ENCODE measurements at places on chromosomes 4 and X. TPM values are rescaled to one million over a fixed set of nuclear protein-coding genes. Genes with fewer than 3 reads are reported as not detected.

GRCh38 chrX:76971393-76972376, 475.5 kb upstream of the FGF16 start:
- no peak for DNase-seq

DNA sequence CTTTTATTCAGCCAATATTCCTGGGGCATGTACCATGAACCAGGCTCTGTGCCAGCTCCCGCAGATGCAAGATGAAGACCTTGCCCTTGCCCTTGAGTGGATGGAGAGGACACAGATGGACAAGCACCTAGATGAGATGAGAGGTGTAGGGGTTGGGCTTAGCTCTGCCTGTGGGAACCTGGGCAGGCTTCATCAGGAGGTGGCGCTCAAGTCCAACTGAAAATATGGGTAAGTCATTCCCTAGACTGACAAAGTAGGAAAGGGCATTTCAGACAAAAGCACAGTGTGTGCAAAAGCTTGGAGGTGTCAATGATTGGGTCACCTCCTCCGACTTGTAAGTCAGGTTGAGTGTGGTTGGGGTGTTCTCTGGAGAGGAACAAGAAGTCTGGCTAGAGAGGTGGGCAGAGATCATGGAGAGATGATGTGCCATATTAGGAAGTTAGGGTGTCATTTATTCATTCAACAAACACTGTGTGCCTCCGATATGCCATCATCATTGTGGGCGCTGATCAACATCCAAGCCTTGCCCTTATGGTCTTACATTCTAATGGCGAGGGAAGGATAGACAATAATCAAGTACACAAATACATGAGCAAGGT, 64.6 kb downstream of the ANAPC4 start:
- DNase-seq, result peak; percentile 39

Gene BEND4
- 0.07 TPM for total RNA-seq

DNA sequence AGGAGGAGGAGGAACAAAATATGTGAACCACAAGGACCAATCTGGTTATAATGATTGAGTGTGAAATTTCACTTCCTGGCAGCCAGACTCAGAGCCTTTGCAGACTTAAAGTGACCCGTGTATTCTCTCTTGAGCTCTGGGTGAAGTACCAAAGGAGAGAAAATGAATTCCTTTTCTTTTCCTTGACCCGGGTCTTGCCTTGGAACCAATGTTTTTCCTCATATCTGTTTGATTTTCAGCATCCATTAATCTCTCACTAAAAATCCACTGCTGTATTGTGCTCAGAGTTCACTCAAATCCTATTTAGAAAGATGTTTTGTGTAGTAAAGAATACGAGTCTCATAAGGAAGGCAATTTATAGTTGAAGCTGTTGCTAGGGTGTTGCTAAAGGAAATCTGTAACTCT, 78.3 kb upstream of the C1QTNF7 start:
- DNase-seq, result no peak

DNA sequence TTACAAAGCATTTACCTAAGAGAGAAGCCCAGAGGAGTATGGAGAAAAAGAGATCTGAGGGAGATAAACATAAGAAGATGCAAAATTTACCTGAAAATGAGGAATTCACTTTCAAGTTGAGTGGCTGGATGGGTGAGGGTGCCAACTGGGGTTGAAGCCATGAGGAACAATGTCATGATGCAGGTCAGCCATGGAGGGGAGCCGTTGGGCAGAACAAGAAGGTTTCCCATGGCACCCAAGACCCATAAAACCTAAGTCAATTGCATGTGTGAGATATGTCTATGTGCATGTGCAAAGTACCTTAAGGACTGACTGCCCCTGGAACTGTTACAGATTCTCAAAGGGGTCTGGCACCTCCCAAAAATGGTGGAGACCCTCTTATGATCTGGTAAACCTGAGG, 46.6 kb upstream of the PRRG1 start:
- DNase-seq, result no peak

Gene NAT8L
- 9.0 TPM for total RNA-seq

Gene RTL3
- not detected for total RNA-seq

Gene ERCC6L
- total RNA-seq, result 0.92 TPM

Gene MAGEC1
- not detected for total RNA-seq

DNA sequence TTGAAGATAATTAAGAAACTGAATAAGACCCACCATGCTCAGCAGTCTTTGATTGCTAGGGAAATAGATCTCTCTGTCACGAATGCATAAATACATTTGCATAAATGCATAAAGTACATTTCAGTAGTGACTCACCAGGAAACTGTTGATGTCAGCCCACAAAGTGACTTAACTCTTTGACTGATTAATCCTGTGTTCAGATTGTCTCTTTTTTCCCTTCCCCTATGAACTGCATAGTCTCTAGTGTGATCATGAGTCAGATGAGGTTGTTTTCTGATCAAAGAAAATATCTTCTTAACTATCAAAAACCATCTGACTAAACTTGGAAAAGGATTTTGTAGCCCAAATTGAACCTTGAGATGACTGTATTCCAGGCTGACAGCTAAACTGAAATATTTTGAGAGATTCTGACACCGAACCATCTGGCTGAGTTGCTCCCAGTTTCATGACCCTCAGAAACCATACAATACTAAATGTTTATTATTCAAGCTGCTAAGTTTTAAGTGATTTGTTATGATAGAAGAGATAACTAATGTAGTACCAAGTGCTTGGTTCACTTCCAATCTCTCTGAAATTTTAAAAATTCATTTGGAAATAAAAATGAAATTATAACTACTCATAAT, 1381.5 kb upstream of the AGA start:
- DNase-seq, result peak; percentile 21

GRCh38 chr4:2698951-2699505, 57.1 kb downstream of the TNIP2 start:
- DNase-seq, result no peak

DNA sequence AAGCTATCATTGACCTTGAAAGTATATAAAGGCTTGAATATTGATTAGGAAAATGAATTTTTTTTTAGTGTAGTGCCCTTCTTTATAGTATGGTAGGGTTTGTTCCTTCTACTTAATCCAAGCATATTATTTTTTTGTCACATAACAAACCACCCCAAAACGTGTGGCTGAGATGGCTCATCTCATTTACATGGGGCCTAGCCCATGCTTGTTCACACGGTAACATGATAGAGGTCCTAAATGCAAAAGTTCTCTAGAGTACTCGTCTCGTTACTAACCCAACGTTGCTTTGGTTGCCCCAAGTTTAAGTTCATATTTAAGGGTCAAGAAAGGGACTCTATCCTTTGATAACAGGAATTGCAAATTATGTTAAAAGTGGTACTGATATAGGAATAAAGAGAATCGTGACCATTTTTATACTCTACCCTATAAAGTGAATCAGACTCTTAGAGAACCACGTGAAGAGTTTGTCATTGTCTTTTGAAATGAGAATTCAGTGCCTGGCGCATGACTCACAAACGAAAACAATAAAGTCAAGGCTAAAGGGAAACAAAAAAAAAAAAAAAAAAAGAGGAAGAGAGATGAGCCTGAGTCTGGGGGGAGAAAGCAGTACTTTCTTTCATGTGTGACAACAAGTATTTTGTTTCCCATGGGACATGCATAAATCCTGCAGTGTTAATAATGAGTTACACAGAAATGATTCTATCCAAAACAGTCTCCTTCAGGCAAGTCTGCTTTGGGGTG, 402.8 kb upstream of the NWD2 start:
- DNase-seq, result peak; percentile 29

Gene ABHD18
- total RNA-seq, result 8.4 TPM

DNA sequence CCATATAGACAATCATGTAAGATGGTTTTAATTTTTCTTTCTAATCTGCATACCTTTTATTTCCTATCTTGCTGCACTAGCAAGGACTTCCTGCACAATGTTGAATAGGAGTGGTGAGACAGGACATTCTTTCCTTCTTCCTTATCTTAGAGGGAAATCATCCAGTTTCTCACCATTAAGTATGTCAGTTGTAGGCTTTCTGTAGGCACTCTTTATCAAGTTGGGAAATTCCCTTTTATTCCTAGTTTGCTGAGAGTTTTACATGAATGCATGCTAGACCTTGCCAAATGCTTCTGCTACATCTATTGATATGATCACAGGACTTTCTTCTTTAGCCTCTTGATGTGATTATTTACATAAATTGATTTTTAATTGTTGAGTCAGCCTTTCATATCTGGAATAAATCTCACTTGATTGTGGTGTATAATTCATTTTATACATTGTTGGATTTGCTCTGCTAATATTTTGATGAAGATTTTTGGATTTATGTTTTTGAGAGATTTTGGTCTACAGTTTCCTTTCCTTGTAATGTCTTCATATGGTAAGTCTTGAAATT, 23.8 kb downstream of the RNF175 start:
- DNase-seq, result no peak

DNA sequence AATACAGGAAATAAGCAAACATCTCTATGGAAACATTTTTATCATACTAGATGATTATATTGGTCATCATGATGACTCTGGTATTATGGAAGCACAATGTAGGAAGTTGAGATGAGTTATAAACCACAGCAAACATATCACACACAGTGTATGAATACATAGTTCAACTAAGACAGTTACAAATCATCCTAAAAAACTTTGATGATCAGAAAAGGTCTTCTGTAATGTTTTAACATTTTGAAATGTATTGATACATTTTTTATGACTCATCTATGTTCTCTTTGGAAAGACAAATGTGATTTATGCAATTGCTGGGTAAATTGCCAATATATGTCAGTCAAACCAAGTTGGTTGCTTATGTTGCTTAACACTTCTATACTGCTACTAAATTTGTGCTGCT, 4.8 kb downstream of the CXCL3 start:
- DNase-seq, result no peak

- no peak for DNase-seq
These were observed 547 bp upstream of the CLGN start for GRCh38 chr4:140427919-140428471.

Gene GPC4
- total RNA-seq, result 33.1 TPM

- no peak for DNase-seq
These were observed 135.1 kb downstream of the CHIC2 start for GRCh38 chr4:53929311-53929710.

- DNase-seq, result no peak
These were observed 46.2 kb downstream of the PCDH19 start for GRCh38 chrX:100363896-100364295.

Gene UGT2B11
- not detected for total RNA-seq

DNA sequence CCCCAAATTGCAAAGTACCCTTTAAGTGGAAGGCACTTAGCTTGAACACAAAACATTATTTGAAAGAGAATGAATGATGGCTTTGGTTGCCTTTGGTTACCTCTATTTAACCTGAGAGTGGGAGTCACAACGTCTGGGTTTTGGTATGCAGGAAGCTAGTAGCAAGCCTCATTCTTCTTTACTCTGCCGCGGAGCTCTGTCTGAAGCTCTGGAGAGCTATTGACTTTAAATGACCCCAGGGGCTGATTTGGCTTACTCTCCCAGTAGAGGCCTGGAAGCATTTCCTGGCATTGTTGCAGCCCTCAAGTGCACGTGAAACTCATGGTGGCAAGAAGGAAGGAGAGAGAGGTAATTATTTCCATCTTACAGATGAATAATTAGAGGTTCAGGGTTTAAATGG, 81.8 kb upstream of the MAGEA4 start:
- DNase-seq, result no peak

Gene F9
- not detected for total RNA-seq

Gene IL2
- total RNA-seq, result not detected

DNA sequence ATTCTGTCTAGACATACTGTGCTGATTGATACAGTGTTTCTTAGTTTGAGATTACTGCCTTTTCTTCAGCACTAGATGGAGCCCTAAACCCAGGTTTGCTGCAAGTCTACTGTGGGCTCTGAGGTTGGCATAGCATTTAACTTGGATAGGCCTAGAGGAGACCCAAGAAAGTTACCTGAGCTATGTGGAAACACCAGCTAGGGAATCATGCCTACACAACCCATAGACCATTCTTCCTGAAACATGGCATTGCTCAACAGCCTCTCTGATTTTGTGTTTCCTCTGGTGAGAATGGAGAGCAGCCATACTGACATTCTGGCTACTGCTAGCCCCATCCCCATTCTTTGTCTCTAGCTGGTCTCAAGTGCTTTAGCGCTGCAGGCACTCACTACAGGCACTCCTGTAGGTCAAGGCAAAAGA, 287.7 kb upstream of the PCDH18 start:
- DNase-seq, result peak; percentile 12

Gene FAM9C
- total RNA-seq, result not detected

Gene SUPT20HL1
- not detected for total RNA-seq

GRCh38 chr4:15250021-15250441, 177.8 kb upstream of the C1QTNF7 start:
- no peak for DNase-seq

Gene SSX4
- total RNA-seq, result not detected

Gene UCHL1
- 1,761 TPM for total RNA-seq

Gene RUFY3
- 35.6 TPM for total RNA-seq

DNA sequence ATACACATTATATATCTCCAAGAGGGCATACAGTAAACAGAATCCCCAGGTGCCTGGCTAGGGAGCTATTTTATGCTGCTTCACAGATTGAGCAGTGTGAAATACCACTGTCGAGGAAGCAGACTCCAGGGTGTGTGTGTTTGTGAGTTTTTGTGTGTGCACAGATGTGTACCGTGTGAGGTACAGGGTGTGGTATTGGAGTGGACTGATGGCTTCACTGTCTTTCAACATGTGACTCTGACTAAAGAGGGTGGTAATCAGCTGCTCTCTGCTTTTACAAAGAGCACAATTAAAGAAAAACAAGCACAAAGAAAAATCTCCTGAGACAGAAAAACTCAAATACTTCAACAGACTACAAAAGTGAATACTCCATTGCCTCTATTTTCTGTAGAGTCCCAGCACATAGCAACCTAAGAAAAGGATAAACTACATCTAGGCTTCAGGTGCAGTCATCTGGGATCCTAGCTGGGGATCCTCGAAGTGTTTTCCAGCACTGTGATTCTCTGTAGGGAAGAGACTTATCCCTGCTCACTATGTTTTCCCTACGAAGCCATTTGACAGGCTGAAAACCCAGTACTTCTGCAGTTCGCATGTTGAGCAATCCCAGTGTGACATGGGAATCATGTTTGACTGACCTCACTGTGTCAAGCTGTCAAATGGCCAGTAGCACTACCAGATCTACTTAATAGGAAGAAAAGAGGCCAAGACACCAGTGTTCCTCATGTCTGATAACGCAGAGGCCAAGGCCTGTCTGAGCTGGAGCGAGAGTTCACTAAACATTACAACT, 100.3 kb downstream of the CDS1 start:
- no peak for DNase-seq

Gene CSAG2
- not detected for total RNA-seq

Gene CT45A3
- not detected for total RNA-seq
